Amniotic stem cell (primary cell): ENCODE measurements at places on chromosomes 1 and 21.
A peak's percentile ranks its signal among the peaks of the same experiment; 100 is the strongest.

- DNase-seq: no peak
Measured at GRCh38 chr1:110674337-110675059, at the start of gene KCNA3. Gene KCNA3, minus strand, starts transcription at chr1:110674940. Its CDS starts 131 bp downstream, at chr1:110674809.

- DNase-seq: no peak
Measured at GRCh38 chr21:26443291-26443690, 129.8 kb downstream of the CYYR1 start.

GRCh38 chr1:36342426-36343185 is 19.2 kb upstream of the EVA1B start:
- DNase-seq: peak; percentile 34

GRCh38 chr1:113095790-113096455 is 22.9 kb downstream of the LRIG2 start:
- no peak for DNase-seq

GRCh38 chr1:51629918-51630317 is 13.0 kb downstream of the OSBPL9 start:
- DNase-seq: no peak

DNA sequence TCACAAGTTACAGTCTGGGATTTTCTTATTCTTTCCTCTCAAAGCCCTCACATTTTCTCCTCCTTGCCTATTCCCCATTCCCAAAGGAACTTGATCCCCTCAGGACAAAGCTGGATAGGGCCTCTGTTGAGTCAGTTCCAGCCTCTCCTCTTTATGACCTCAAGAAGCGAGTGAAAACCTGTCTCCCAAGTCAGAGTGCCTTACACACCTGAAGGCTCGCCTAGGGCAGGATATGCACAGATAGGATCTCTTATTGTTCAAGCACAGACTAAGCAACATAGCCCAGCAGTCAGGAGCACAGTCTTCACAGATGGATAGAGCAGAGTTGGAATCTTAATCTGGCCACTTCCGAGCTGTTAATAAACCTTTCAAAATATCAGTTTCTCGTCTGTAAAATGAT is 60.8 kb upstream of the PRRC2C start:
- DNase-seq: no peak

GRCh38 chr1:39757501-39757900 is 13.6 kb downstream of the OXCT2 start:
- no peak for DNase-seq

DNA sequence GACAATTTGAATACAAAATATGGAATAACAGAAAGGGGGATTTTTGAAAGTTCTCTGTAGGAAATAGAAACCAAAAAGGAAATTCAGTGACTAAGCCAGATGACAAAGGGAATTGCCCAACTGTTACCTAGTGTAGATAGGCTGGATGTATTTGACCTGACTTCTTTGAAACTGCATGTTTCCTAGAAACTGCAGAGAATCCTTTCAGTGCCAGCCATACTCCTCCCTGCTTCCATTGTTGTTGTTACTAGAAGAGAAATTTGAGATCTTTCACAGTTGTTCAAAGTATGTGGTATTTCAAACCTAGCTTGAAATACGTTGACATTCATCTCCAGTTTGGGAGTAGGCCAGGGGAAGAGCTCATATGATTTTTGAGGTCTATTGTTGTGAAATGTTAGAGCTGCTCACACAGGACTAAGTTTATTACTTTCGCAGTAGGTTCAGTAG is 1.8 kb upstream of the GBP5 start:
- DNase-seq: no peak

DNA sequence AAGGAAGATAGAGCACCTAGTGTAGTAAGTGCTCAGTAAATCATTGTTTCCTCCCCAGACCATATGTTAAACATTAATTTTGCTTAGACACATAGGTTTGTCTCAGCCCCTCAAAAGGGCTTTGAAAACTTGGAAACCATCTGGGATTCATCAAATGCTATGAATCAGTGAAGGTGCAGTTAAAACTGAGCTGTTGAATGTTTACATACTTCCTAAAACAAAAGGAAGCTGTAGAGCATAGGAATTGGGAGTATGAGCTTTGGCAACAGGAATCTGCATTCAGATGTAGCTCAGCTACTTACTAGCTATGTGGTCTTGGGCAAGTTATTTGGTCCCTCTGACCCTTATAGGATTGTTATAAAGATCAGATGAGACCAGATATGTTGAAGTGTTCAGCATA is 18.7 kb upstream of the PODN start:
- no peak for DNase-seq

DNA sequence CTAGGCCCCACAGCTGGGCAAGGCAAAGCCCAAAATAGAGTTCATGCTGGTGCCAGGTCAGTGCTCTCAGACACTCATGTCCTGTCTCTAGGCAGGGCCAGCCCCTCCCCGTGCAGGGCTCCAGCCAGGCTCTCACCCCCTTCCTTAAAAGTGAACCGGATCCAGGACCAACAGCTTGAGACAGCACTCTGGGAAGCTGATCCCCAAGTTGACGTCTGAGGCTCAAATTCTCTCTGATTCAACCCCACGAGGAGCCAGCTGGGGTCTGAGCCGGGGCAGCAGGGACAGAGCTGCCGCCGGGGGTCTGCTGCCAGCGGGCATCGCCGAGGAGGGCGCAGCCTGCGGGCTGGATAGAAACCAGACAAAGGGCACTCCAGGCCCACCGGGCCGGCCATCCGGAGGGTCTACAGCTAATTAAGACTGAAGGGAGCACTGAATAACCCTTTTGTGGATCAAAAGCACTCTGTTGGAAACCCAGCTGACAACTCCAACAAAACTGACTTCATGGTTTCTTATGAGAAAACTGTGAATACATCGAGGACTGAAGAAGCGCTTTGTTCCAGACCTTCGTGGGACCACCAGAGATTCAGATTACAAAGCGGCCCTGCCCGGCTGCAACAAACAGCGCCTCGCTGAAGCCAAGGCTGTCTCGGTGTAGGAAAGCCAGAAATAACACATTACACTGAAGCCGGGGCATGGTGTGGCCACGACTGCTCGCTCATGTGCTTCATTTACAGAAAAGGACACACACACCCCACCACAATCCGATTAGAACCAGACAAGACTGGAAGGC is 95.8 kb downstream of the PSMG1 start:
- no peak for DNase-seq

GRCh38 chr1:231676487-231676886 is 49.9 kb downstream of the DISC1 start:
- DNase-seq: no peak

GRCh38 chr21:29245104-29245643 is 53.5 kb upstream of the BACH1 start:
- DNase-seq: no peak

- DNase-seq: peak; percentile 6
Measured at GRCh38 chr1:115748401-115749150, 19.9 kb downstream of the CASQ2 start.

GRCh38 chr1:160789051-160789701 is 6.8 kb upstream of the LY9 start:
- DNase-seq: no peak

DNA sequence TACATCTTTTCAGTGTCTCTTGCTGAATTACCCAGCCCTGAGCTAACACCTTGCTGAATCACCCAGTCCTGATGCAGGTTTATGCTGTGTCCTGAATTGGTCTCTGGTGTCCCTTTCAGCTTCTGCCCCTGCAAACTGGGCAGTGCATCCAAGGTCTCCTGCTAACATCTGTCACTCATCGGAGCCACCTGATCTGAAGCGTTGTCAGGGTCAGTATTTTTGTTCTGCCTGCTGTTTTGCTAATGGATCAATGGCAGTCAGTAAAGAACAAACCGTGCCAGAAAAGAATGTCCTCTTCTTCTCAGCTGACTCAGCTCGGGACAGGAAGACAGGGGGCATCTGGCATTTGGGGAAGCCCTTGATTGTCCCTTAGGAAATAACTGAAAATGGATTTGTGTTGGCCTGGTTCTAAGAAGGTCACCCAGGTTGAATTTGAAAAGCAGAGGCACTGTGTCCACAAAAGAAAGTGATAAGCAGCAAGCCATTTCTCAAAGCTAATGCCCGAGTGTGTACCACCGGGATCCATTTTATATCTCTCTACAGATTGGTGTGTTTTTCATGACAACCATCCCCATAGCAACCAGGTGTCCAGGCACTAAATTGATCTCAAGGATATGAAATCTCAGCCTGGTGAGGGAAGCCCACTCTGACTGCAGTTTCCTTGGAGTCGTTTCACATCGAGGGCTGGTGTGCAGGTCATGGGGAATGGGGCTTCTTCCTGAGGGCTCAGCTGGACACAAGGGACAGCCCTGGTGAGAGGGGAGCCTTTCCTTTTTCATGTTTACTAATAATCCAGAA is 109.7 kb upstream of the IRF2BP2 start:
- no peak for DNase-seq

GRCh38 chr1:115746021-115746690 is 22.4 kb downstream of the CASQ2 start:
- no peak for DNase-seq

GRCh38 chr1:9455487-9456234 is 83.6 kb upstream of the SLC25A33 start:
- DNase-seq: no peak

- DNase-seq: no peak
Measured at GRCh38 chr1:55059302-55060132, 20.2 kb downstream of the PCSK9 start.

DNA sequence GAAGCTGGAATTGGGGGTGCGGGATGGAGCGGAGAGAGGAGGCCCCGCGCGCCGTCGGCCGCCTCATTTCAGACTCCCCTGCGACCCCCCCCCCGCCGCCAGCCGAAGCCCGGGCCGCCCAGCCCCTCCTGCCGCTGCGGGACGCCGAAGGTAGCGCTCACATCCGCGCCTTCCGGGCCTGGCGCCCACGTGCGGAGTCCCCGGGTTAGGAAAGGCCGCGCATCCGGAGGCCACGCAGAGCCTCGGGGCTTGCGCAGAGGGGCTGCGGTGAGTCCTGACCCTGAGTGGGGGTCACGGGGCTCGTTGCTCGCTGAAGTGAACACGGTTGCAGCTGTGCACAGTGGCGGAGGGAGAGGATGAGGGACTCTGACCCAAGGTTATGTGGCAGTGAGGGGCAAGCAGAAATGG is 552 bp upstream of the ZNF496 start:
- DNase-seq: peak; percentile 20

- no peak for DNase-seq
Measured at GRCh38 chr1:229993060-229993459, 74.0 kb upstream of the GALNT2 start.

DNA sequence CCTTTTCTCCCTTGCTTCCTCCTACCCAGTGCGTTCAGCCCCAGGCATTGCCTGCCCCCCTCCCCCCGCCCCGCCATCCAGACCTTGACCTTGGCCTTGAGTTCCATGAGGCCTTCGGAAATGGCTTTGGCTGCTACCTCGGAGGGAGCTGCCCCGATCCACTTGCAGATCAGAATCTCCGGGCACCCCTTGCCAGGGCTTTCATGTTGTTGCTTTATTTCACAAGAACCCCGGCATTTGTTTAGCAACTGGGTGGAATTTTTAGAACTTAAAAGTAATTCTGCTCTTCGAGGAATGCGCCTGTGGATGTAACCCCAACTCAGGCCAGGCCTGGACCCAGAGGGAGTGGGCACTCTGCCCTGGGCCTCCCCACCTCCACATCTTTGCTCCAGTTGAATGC is 154.1 kb upstream of the TMEM51 start:
- DNase-seq: no peak

DNA sequence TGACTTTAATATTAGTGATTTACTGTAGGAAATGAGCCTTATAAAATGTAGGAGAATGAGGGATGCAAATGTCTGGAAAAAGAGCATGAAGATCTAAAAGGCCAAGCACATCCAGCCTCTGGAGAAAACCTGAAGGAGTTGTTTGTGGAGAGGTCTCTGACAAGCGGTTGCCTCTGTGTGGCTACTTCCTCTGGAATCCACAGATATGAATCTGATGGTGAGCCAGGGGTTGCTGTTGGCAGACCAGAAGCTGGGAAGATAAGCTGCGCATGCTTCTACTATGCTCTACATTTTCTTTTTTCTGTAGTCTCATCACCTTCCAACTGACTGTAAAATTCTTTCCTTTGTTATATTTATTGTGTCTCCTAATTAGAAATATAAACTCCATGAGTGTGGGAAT is 248.6 kb downstream of the OLFM3 start:
- DNase-seq: no peak

DNA sequence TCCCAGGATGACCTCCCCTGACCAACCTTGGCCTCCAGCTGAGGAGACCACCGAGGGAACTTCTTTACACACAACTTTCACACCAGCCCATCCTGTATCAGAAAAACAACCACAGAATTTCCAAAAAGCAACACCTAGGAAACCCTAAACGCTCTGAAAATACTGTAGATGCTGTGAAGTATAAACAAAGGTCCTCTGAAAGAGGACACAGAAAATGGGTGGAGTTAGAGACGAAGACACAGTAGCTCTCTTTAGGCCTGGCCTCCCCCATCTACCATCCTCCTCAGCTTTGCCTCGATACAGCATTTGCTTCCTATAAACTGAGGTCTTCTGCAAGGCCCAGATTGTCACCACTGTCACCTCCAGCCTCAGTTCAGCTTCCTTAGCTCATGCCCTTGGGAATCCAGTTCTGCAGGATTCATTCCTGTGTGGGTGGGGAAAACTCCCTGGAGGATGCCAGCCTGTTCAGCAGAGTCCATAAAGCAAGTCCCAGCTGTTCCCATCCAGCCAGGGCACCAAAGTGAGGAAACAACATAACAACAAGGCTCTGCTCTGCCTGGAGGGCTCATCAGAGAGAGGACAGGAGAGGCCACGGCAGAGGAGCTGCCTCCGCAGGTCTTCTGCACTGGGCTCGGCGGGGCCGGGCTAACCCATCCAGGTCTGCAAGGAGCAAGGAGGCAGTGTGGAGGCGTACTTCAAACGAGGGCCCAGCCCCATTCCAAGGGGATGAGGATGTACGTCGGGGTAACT is 15.0 kb downstream of the PIK3C2B start:
- DNase-seq: no peak

- DNase-seq: no peak
Measured at GRCh38 chr1:40241362-40241761, 6.4 kb upstream of the TMCO2 start.
